ENCODE measurements at places on chromosomes 1 and 21.

- no peak for DNase-seq
These were observed 37.5 kb upstream of the KIF21B start for GRCh38 chr1:201061049-201061448.

DNA sequence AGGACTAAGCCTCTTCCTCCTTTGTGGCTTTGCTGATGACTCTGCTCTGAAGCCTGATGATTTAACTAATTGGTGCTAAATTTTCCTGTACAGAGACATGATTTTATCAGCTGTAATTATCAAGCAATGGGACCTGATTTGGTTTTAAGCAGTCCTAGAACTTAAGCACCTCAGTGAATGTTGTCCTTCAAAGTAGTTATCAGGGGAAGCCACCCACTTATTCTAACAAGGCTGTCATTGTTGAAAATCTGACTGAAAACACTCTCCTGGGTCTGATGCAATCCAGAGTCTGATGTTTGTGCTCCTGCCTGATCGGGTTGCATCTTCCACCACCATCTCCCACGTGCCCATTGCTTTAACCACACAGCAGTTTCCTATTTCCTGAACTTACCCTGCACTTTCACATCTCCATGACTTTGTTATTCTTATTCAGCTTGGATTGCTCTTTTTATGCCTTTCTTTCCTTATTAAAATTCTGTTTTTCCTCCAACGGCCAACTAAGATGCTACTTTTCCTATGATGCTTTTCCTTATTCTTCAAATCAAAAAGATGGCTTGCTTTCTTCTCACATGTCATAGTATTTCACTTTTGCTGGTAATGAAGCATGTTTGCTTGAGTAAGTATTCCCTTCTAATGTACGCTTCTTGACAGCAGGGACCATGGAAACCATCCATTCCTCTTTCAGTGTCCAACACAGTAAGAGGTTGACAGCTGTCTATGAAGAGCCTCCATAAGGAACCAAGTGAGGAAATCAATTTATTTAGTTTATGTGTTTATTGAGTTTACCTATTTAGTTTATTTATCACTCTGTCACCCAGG, 55.0 kb downstream of the S1PR1 start:
- DNase-seq = no peak

DNA sequence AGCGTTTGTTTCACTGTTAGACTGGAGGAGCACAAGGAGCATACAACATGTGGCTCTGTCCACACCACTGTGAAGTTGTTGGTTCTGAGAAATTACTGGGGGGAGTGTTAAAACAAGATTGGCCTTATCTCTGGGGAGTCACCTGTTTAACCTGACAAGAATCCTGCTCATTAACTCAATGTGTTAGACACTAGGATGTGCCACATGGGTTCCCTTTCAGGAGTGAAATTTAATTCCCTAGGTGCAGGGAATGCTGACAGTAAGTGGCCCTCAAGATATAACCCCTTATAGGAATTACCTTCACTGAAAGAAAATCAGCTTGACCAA, 45.8 kb upstream of the WNT2B start:
- DNase-seq = no peak

- DNase-seq = no peak
These were observed 6.3 kb upstream of the ZNF496 start for GRCh38 chr1:247337961-247338360.

GRCh38 chr21:29538115-29538514, 239.4 kb downstream of the BACH1 start:
- no peak for DNase-seq

GRCh38 chr21:33754481-33754880, 112.2 kb downstream of the ITSN1 start:
- DNase-seq = no peak

DNA sequence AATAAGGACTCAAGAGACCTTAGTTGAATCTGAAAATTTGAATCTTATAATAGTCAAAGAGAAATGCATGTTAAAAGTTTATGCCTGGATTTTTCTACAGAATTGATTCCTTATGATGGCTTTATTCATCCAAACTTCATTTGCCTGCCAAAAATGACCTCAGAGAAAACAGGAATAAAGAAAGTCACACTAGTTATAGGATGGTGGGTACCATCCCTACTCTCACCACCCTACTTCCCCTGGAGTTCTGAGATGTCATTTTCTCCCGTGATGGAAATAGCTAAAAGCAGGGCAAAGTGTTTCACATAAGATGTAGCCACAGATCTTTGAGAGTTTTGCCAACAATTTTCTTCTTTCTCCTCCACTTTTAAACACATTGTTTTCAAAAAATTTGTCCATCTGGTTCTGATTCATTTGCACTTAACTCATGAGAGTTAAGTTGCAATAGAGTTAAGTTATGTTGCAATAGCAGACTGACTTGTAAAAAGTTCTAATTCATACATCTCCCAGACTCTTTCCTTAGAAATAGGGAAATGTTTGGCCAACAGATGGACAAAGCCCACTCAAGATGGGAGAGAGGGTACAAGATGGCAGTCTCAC, 384.6 kb downstream of the PLPP3 start:
- DNase-seq = no peak

GRCh38 chr1:224707843-224708725, 92.0 kb downstream of the CNIH3 start:
- DNase-seq = no peak

DNA sequence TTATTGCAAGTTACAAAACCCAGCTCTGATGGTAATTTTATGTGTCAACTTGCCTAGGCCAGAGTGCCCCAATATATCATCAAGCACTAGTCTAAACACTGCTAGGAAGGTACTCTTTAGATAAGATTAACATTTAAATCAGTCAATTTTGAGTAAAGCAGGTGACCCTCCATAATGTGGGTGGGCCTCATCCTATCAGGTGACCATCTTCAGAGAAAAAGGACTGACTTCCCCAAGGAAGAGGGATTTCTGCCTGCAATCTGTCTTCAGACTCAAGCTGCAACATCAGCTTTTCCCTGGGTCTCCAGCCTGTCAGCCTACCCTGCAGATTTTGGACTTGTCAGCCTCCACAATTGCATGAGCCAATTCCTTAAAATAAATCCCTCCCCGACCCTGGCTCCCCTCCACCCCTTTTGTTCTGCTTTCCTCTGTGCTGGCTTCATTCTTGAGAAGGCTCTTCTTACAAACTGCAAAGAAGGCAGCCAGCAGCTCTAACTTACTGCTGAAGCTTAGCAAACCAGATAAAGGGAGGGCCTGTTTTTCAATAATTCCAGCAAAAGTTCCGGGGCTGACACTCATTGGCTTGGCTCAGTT, 56.4 kb upstream of the RUNX3 start:
- no peak for DNase-seq

GRCh38 chr1:29120947-29121485, 2.7 kb downstream of the TMEM200B start:
- peak; percentile 32 for DNase-seq

- DNase-seq = no peak
These were observed 14.5 kb upstream of the GJB5 start for GRCh38 chr1:34740161-34740868.

- DNase-seq = no peak
These were observed 210.1 kb downstream of the GIPC2 start for GRCh38 chr1:78255846-78256245.

GRCh38 chr1:89262643-89263042, 10.0 kb downstream of the GBP5 start:
- DNase-seq = no peak

DNA sequence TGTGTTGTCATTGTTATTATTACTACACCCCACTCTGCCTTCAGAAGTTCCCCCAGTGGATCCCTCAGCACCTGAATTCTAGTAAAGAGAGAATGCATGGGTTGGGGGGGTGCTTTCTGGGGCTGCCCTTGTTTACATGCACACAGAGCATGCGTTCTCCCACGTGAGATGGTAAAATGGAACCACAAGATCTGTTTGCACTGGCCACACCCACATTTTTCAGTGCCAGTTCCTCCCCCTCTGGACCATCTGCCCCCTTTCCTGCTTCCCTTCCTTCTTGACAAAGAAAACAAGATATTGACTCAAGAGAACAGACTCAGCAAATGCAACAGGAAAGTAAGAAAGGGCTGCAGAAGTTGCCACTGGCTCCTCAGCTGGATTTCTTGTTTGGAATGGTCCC, 8.9 kb downstream of the SLC6A17 start:
- no peak for DNase-seq

DNA sequence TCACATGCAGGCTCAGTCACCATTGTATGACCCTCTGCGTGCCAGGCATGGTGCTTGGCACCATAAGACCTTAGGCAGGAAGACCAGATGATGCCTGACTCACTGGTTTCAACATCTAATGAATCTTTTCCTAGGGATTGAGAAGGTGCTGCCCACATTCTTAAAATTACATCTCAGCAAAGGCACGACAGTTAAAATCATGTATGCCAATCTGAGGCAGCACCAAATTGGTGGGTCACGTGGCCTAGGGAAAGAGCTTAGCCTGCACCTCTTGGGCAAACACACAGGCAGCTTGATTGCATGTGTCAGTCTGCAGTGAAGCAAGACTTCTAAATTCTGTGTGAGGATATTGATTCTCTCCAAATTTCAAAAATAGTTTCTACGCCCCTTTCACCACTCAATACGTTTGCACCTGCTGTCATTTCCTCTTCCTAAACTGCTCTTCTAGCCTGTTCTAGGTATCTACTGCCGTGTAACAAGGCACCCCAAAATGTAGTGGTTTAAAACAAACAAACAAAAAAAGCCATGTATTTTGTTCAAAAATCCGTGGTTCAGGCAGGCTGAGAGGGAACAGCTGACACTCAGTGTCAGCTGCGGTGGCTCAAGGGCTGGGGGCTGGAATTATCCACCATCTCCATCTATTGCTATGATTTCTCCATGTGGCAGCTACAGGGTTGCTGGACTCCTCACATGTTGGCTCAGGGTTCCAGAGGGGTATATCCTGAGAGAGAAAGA, 160.2 kb upstream of the FGGY start:
- no peak for DNase-seq

DNA sequence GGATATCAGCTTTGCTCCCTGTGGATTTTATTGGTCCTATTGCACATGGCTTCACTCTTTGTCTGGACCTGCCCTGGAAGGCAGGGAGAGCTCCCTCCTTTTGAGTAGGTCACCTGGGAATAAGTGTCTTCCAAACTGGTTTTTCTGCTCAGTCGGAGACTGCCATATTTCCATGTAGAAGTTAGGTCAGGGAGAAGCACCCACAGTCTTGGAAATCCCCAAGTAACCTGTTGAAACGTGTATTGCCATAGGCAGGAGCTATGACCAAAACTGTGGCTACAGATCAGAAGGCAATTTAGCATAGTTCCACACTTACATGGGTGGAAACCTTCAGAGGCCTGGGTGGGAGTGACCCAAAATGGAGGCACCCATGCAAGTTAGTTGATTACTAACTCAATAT, 3.5 kb upstream of the GNG12 start:
- DNase-seq = no peak

DNA sequence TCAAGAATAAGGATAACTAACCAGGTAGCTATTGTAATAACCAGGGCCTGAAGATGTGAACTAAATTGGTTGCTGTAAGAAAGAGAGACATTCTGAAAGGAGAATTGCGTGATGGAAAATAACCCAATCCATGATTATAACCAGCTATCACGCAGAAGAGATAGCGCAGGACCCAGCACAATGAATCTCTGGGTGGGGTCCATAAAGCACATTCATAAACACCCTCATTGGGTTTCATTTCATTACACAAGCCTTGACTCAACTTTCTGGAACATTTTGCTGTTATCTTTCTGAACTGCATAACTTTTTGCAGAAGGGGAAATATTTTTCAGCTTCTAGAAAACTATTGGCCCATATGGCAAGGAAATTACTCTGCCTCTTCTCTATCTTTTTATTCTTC, 45.3 kb upstream of the CDC7 start:
- no peak for DNase-seq

DNA sequence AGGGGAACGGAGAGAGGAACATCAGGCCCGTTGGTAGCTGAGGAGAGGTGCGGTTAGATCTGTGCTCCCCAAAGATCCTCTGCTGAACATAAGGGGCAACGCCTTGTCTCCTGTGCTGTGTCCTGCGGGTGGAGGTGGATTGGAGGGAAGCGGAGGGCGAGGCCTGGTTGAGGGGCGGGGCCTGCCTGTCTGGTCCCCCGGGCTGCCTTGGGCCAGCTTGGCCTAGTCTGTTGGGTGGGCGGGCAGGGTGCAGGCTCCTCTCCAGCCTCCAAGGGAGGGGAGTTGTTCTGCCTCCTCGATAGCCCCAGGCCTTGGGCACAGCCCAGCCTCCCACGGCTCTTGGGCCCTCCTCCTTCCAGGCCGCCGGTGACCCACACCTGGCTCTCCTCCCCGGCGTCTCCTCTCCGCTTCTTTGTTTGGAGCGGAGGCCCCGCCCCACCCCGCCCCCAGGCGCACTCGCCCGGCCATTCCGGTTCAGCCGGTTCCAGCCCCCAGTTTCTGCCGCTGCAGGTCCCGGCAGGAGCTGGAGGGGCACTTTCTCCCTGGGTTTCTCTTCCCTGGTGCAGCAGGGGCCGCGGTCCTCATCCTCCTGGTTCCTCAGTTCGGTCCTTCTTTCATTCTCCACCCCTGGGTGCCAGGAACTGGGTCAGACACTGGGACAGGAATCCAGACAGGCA, 19.4 kb downstream of the PTPRF start:
- no peak for DNase-seq

DNA sequence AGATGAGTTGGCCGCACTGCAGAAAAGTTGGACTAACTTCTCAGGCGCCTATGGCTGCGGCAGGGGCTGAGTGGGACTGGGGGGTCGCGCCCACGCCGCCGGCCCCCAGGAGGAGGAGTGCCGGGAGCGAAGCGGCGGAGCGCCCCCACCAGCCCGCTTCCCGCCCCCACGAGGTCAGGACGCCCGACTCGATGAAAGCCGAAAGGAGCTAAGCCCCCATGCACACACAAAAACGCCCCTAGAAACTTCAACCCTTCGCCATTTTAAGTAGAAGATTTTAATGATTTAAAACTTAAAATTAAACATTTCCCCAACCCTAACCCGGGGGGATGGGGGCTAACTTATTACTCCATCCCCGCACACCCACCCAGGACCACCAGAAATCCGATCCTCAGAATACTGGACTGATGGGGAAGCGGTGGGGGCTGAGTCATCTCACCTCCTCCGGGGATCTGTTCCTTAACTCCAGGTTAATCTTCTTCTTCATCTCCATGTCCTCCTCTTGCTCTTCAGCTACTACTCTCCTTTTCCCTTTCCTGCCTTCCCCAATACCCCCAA, 539 bp downstream of the ANP32E start:
- peak; percentile 6 for DNase-seq

Data from stimulated activated CD4-positive, alpha-beta T cell treated with anti-CD3 and anti-CD28 coated beads, Interleukin-12 subunit alpha, Interleukin-12 subunit beta, amount 100 ng/mL, for 24 hours (primary cell).